ENCODE measurements at places on chromosomes 2 and 18.

- peak; percentile 26 for DNase-seq
Observed at GRCh38 chr2:123578016-123578415, 447.1 kb upstream of the CNTNAP5 start.

GRCh38 chr2:19710230-19710629 lies 191.6 kb downstream of the TTC32 start:
- no peak for DNase-seq

GRCh38 chr2:168239281-168239680 lies 8.1 kb downstream of the STK39 start:
- DNase-seq = no peak

DNA sequence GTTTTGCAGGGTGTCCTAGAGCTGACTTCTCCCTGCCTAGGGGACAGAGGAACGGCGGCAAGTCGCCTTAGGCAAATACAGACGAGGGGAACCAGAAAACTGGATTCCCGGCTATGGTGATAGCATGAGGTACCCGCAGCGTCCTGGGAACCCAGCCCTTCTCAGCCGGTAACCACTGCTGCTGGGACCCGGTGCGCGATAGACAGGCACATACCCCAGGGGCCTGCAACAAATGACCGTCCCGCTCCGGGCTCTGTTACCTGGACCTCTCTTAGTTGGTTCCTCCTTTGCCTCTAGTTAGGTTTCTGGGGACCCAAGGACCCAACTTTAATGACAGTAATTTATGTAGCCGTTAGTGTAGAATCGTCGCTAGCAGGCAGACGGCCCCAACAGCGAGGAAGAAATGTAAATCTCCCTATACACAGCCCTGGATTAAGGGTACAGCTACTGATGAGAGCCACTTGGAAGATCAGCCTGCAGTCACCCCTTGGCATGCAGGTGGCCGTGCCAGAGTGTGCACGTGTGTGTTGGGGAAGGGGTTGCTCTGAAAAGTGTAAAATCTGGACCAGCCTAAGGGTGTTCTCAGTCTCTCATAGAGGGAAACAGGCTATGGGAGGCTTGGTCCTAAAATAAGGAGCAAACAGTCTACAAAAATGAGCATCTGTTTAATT lies 819 bp upstream of the SERPINE2 start:
- DNase-seq = no peak

DNA sequence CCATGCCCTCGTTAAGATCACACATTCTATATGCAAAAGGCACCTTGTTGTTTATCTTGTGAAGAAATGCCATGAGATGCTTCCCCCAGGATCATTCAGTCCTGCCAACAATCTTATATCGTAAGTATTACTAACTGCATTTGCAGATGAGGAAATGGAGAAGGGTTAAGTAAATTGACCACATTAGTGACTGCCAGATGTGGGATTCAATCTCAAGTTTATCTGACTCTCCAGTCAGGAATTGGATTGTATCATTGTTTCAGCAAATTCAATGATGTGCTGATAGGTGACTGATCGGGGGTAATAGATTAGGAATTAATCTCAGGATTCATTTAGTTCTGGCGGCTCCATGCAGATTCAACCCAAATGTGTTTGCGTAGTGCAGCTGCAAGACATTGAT lies 106.2 kb downstream of the CNTNAP5 start:
- no peak for DNase-seq

DNA sequence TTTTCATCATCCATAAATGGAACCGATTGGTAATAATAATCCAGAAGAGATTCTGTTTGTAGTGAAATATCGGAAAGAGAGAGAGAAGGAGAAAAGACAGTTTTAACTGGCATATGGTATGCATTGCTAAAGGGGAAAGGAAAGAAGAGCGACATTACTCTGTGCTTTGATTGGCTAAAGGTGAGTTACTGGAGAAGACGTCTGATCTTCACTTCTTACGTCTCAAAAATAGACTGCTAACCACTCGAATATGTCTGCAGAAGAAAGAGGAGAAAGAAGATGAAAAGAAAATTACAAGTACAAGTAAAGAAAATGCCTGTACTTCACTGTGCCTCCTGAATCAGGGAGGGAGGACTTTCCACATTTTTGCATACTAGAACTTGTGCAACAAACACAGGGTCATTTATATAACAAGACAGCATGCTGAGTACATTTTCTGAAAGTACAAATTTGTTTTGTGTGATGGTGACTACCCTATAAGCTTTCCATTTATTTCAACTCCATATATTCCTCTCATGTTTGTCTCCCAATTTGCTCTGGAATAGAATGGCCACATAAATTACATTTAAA lies 787.2 kb downstream of the RNF144A start:
- no peak for DNase-seq

GRCh38 chr2:102186791-102187495 lies at the start of gene IL1RL2:
Gene IL1RL2 (plus strand): TSS chr2:102187023. CDS start chr2:102187868, 845 bp downstream.
- no peak for DNase-seq

GRCh38 chr2:64463781-64464180 lies 9.8 kb downstream of the LGALSL start:
- DNase-seq = no peak

DNA sequence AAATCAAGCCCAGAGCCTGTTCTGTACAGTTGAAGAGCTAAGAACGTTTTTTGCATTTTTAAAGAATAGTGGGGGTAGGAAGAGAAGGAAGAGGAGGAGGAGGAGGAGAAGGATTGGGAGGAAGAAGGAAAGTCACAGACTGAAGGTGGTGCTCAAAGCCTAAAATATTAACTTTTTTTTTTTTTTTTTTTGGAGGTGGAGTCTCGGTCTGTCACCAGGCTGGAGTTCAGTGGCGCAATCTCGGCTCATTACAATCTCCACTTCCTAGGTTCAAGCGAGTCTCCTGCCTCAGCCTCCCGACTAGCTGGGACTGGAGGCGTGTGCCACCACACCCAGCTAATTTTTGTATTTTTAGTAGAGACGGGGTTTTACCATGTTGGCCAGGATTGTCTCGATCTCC lies 18.3 kb upstream of the KLHL29 start:
- peak; percentile 56 for DNase-seq

- DNase-seq = no peak
Observed at GRCh38 chr2:236593956-236594355, 24.3 kb downstream of the ACKR3 start.

DNA sequence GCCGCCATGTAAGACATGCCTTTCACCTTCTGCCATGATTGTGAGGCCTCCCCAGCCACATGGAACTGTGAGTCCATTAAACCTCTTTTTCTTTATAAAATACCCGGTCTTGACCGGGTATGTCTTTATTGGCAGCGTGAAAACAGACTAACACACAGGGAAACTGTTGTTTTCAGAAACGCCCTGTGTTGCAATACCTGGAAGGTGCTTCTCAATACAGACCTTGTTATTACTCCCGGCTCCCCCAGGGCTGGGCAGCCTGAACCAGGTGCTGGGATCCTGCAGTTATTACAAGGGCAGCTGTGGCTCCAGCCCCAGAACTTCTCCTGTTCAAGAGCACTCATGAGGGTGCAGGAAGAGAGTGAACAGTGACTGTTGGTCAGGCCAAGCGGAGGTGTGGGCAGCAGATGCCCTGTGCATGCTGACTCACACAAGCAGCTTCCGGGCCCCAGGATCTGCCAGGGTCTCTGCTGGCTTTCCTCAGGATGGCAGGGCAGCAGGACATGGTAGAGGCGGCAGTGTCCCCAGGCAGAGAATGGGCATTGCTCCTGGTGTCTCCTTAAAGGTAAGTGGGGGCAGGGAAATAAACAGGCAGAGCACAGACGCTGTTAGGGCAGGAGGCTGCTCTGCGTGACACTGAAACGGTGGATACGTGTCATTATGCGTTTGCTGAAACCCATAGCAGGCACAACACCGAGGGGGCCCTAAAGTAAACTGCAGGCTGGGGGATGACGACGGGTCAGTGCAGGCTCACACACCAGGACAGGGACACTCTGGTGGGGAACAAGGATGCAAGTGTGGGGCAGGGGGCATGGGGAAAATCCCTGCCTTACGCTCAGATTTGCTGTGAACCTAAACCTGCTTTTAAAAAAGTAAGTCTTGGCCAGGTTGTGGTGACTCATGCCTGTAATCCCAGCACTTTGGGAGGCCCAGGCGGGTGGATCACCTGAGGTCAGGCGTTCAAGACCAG lies 89.1 kb downstream of the NDUFA10 start:
- DNase-seq = no peak

DNA sequence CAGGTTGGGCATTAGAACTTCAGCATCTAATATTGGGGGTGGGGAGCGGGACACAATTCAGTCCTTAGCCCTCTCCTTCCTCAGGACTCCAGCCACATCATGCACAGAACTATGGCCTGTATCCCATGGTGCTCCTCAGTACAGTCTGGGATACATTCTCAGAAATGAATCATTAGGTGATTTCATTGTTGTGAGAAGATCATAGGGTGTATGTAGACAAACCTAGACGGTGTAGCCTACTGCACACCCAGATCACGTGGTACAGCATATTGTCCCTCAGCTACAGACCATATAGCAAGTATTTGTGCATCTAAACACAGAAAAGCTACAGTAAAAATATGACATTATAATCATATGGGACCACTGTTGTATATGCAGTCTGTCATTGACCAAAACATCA lies 23.2 kb upstream of the IMP4 start:
- DNase-seq = no peak

GRCh38 chr2:59184276-59185020 lies 943.3 kb upstream of the FANCL start:
- peak; percentile 65 for DNase-seq

GRCh38 chr2:140855471-140855870 lies 1275.3 kb downstream of the LRP1B start:
- DNase-seq = no peak

Measured in OCI-M1 (cell line).